Stimulated activated CD8-positive, alpha-beta memory T cell treated with anti-CD3 and anti-CD28 coated beads, Interleukin-4, amount 100 ng/mL, for 1 hour (primary cell): ENCODE measurements at places on chromosomes 1 and 21.

- DNase-seq = no peak
Observed at GRCh38 chr1:196115646-196116045, 492.6 kb downstream of the KCNT2 start.

GRCh38 chr1:228164561-228165371 is 838 bp upstream of the IBA57 start:
- DNase-seq = no peak

- DNase-seq = no peak
Observed at GRCh38 chr1:86988835-86989234, 74.4 kb downstream of the HS2ST1 start.

GRCh38 chr1:172723251-172723650 is 64.3 kb downstream of the FASLG start:
- DNase-seq = no peak

DNA sequence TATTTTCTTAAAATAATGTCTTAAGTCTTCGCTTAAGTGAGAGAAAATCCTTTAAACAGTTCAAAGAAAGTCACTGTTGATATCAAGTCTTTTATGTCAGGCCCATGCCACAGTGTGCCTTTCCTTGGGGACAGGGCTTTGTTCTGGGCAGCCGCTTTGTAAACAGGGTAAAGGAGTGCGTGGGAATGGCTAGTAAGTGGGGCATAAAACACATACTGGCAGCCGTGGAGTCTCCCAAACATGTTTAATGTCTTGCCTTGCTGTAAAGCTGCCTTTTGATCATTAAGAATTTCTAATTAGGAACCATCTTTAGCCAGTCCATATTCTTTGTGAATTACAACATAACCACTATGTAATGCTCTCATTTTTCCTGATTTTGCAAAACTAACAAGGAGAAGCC is 99.7 kb downstream of the PHTF1 start:
- DNase-seq = no peak

GRCh38 chr1:219283541-219283940 is 109.9 kb downstream of the LYPLAL1 start:
- no peak for DNase-seq

GRCh38 chr21:32112195-32112594 is 166.7 kb downstream of the MIS18A start:
- no peak for DNase-seq

GRCh38 chr1:58000116-58000515 is 546.4 kb downstream of the OMA1 start:
- no peak for DNase-seq

- DNase-seq = no peak
Observed at GRCh38 chr1:182484531-182485257, 34.7 kb downstream of the RGSL1 start.
